ENCODE measurements at places on chromosomes 13 and 19.
A peak's percentile ranks its signal among the peaks of the same experiment; 100 is the strongest.

- no peak for DNase-seq
These were observed 23.0 kb upstream of the MIER2 start for GRCh38 chr19:367561-367960.

DNA sequence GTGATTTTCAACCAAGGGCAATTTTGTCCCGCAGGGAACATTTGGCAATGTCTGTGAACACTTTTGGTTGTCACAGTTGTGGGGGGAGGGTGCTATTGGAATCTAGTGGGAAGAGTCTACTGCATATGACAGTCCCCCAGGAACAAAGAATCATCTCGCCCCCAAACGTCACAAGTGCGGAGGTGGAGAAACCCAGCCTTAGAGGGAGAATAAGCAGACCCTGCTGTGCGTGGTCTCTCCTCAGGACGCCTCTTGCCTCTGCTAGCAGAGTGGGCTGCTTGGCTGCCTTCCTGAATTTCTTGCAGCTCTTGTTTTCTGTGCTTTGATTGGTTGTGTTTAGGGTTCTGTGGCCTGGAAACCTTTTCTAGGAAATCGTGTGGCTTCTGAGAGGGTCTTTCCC, 42.5 kb downstream of the NFIX start:
- no peak for DNase-seq

DNA sequence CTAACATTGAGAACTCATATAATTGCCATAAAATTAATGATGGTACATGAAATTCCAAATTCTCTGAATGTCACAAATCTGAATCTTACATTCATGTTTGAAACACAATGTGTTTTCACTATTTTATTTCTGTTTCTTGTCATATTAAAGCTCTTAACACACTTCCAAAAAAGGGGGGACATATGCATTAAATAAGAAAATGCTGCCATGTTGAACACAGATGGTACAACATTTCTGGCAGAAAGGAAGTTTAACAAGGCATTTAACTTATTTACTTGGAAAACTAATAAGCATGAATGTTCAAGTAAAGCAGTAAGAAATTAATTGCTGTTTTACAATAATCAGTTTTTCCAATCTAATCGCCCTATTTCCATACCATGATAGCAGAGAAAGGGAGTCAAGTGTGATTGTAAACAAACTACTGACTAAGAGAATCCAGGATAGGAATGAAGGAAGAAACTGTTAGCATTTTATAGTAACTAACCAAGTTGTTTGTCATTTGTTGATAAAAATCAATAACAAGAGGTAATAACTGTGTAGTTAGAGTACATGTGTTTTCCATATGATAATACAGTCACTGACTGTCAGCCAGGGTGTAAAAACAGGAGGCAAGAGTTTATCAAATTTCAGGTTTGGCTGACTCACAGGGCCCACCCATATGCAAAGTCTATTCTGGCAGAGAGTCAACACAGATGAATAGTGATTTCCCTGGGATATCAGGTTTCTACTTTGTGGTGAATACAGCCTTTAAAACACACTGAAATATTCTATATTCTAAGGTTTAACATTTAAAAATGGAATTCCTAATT, 5.7 kb upstream of the FOXO1 start:
- DNase-seq: peak; percentile 45

GRCh38 chr19:17949956-17950309, 17.0 kb upstream of the KCNN1 start:
- no peak for DNase-seq

DNA sequence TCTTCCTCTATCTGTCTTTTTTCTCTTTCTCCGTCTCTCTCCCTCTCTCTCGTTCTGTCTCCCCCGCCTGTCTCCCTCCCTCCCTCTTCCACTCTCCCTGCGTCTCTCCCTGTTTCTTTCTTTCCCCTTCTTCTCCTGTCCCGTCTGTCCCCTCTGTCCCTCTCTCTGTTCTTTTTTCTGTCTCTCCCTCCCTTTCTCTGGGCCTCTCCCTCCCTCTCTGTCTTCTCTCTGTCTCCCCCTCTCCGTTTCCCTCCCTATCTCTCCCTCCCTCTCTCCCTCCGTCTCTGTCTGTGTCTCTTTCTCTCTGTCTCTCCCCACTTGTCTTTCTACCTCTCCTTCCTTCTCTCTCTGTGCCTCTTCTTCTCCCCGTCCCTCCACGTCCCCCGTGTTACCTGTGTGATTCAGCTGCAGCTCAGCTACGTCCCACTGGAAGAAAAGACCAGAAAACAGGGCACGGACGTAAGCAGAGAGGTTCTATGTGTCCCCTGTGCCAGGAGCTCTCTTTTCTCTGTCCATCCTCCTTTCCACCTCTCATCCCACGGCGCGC, 1.2 kb downstream of the CD70 start:
- no peak for DNase-seq

GRCh38 chr19:41945135-41945766, 13.9 kb downstream of the RABAC1 start:
- DNase-seq: no peak

GRCh38 chr13:77048681-77049080, 21.7 kb upstream of the FBXL3 start:
- DNase-seq: no peak

DNA sequence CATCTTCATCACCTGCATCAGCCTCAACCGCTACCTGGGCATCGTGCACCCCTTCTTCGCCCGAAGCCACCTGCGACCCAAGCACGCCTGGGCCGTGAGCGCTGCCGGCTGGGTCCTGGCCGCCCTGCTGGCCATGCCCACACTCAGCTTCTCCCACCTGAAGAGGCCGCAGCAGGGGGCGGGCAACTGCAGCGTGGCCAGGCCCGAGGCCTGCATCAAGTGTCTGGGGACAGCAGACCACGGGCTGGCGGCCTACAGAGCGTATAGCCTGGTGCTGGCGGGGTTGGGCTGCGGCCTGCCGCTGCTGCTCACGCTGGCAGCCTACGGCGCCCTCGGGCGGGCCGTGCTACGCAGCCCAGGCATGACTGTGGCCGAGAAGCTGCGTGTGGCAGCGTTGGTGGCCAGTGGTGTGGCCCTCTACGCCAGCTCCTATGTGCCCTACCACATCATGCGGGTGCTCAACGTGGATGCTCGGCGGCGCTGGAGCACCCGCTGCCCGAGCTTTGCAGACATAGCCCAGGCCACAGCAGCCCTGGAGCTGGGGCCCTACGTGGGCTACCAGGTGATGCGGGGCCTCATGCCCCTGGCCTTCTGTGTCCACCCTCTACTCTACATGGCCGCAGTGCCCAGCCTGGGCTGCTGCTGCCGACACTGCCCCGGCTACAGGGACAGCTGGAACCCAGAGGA, 2.6 kb downstream of the P2RY11 start:
- no peak for DNase-seq

DNA sequence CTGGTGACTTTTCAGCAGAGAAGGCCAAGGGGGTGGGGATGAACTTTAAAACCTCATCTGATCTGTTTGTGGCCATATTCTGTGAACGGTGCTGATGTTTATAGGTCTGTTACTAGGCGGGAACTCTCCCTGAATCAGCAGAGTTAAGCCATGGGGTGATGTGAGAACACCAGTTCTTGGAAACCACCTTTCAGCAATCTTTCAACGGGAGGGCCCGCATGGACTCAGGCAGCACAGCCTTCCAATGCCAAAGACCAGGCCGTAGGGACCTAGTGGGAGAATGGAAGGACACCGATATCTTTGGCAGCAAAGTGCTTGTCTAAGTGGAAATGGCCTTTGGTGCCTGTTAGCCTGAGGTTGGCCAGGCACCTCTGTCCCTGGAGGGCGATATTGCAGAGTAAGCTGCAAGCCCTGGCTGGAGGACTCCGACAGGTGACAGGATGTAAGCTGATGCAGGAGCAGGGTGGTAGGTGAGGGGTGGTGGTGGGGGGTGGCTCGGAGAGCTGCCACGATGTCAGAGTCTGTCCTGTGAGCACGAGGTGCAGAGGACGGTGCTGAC, 57.0 kb downstream of the ERCC5 start:
- no peak for DNase-seq

GRCh38 chr13:26185720-26186117, 36.4 kb downstream of the RNF6 start:
- DNase-seq: no peak

- DNase-seq: peak; percentile 8
These were observed 4.6 kb downstream of the KLF12 start for GRCh38 chr13:74129500-74130191.

DNA sequence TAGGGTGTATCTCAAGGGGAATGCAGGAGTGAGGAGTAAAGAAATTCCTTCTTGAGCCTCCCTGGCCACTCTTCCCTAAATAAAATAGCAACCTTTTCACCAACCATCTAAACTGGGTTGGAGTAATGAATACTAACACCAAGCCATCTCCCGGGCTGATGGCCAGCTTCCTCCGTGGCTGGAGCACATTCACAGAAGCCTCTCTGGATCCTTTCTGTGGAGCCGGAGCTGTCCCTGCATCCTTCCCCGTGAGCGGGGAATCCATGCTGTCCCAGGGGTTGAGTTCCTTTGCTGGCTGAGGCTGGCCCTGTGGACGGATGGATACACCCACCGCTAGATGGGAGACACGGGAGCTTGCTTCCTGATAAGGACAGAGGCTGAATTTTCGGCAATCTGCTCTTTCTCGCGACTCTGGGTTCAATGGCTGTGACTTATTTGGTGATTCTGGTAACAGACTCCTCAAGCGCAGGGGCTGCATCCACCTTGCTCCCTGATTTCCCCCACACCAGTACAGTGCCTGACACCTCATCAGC, 370.3 kb downstream of the ZNF536 start:
- no peak for DNase-seq

DNA sequence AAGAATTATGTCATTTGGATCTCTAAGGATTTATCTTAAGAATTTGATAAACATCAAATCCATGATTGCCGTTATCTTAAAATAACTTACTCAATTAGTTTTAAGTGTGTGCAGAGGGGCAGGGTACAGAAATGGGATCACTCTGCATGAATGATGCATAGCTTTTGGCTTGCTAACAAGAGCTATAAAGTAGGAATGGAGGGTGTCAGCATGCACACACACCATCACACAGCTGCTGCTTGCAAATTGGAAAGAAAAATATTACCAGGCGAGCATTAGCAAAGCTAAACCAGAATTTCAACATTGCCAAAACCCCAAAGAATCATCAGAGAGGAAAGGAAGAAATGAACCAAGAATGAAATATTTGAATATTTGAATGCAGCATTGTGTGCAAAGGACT, 580.6 kb downstream of the LMO7 start:
- no peak for DNase-seq

GRCh38 chr13:41675306-41675705, 218.0 kb downstream of the RGCC start:
- DNase-seq: no peak

DNA sequence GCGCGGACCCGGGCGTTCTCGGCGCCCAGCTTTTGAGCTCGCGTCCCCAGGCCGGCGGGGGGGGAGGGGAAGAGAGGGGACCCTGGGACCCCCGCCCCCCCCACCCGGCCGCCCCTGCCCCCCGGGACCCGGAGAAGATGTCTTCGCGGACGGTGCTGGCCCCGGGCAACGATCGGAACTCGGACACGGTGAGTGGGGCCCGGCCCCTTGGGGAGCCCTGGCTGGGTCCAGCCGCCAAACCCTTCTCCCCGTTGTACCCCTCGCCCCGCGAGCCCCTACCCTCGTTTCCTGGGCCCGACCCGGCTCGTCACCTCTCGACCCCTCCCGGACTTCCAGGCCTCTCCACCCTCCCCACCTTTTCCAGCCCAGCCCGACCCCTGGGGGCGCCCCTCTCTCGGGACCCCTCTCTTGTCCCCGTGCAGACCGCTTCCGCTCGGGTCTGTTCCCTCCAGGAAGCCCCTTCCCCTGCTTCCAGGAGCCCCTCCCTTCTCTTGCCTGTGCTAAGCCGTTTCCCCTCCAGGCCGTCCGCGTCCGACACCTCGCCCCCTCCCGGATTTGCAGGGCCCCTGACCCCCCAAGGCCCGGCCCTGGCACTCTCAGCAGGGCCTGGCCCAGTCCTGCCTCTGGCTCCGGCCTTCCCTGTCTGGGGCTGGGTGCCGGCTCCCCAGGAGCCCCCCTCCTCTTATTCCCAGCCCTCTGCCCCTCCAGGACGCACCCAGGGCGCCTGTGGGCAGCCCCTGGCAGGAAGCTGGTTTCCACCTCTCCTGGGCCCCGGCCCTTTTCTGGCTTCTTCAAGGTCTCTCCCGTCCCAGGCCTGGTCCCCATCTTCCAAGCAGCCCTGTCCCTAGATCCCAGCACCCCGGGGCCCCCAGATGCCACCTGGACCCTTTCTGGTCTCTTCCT, 632 bp downstream of the MARK4 start:
- DNase-seq: peak; percentile 25

DNA sequence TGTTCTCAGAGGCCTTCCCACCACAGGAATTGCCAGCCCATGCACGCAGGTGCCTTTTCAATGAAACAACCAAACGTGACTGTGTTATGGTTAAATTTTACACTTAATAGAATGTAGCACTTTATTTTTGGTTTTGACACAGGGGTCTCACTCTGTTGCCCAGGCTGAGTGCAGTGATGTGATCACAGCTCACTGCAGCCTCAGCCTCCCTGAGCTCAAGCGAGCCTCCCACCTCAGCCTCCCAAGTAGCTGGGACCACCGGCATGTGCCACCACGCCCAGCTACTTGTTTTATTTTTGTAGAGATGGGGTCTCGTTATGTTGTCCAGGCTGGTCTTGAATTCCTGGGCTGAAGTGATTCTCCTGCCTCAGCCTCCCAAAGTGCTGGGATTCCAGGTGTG, 7.2 kb downstream of the ATP8B3 start:
- no peak for DNase-seq

DNA sequence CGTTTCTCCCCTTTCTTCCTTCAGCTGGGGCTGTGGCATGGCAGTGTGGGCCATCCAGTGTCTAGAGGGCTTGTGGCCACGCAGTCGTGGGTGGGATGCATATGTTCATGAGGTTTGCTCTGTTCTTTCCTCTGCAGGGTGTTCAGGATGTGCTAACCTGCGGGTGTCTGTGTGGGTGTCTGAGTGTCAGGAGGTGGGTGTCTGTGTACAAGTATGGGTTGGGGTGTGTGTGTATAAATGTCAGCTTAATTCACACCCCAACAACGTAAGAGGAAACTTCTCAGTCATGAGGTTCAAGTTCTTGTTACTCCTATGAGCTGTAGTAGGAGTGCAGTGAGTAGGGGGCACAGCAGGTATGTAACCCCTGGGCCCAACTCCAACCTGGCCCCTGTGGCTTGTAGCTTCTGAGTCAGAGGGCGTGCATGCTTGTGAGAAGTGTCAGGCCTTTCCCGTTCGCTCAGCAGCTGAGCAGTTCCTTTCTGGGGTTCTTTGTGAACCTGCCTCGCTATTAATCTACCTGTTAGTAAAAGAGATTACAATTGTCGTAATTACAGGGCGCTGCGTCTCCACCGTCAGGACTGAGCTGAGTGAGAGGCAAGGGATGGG, 49.1 kb downstream of the NFIX start:
- DNase-seq: no peak

DNA sequence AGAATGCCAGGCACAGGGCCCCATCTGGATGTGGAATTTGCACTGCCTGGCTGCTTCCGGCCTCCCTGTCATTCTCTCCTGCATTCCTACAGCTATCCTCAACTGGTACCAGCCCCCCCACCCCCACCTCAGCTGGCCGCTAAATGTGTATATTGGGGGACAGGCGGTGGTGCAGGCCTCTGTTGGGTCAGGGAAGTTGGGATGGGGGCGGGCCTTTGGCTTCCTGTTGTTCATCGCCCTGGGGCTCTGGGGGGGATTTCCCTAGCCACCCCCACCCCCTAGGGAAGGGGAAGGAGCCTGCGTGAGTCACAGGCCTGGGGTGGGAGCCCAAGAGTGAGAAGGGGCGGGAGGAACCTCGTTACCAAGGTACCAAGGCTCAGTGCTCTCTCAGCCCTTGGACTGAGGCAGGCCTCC, 10.6 kb downstream of the POU2F2 start:
- DNase-seq: no peak

GRCh38 chr13:113053801-113054604, 51.6 kb upstream of the F7 start:
- no peak for DNase-seq
